NCI-H187 (cell line): ENCODE measurements at places on chromosomes 1 and 21.

GRCh38 chr1:67733681-67734322 is 48.8 kb downstream of the GADD45A start:
- no peak for DNase-seq

GRCh38 chr1:221884821-221885220 is 142.9 kb upstream of the DUSP10 start:
- no peak for DNase-seq

- no peak for DNase-seq
Observed at GRCh38 chr21:27693376-27693775, 726.5 kb upstream of the ADAMTS5 start.

- no peak for DNase-seq
Observed at GRCh38 chr1:79726321-79726720, 719.8 kb upstream of the ADGRL4 start.

DNA sequence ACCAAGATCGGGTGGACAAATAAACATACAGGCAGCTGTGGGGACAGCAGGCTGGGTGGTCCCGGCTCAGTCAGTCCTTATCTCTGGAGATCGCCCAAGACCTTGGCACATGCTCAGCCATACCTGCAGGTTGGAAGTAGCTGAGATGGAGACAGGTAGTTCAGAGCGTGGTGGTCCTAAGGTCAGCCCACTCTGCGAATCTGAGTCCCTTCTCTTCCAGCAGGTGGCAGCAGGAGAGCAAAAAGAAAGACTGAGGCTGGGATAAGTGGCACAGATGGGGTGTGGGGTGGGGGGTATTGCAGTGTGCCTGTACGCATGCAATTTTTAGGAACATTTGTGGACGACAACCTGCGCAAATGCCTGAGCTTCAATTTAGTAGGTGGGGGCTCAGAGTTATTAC is 104.9 kb downstream of the TENT5C start:
- DNase-seq = no peak

DNA sequence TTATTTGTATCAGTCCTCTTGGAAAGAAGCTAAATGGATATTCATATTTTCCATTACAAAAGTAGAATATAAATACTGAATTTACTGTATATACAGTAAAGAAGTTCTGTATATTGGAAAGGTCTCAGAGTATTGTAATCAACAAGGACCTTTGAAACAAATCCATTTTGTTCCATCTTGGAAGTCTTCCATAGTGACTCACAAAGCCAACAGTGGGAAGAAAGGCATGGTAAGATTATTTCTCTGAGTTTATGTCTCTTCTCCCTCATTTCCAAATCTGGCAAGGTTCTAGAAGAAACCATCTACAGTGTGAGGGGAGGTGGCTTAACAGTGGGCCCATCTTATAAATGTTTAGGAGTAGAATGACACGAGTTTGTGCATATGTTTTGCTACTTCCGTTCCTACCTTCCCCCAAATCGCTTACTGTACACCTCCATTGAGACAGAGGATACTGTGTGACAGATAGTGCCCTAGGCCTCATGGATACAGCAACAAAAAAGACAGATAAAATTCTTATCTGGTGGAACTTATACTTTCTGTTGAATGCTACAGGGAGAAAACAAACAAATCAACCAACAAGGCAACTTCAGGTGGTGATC is 22.1 kb upstream of the SSX2IP start:
- DNase-seq = no peak

- no peak for DNase-seq
Observed at GRCh38 chr1:156111355-156111962, 3.1 kb upstream of the LMNA start.

GRCh38 chr21:42039911-42040351 is 29.8 kb upstream of the ZBTB21 start:
- no peak for DNase-seq

- DNase-seq = no peak
Observed at GRCh38 chr1:2050793-2051682, 827 bp downstream of the PRKCZ start.

DNA sequence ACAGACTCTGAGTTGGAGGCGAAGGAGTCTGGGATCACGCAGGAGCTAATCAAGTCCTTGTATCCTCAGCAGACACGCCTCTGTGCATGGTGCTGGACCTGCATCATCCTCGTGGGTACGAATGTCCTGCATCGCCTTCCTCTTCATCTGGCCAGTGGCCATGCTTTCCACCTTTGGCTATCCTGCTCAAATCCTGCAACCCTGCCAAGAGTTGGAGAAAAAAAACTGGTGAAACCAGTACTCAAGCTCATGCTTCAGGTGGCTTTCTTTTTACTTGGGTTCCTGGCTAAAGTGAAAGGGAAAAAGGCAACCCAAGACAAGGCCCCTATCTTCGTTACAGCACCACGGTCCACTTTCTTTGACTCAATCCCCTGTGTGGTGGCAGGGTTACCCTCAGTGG is 8.9 kb downstream of the SETSIP start:
- DNase-seq = no peak

DNA sequence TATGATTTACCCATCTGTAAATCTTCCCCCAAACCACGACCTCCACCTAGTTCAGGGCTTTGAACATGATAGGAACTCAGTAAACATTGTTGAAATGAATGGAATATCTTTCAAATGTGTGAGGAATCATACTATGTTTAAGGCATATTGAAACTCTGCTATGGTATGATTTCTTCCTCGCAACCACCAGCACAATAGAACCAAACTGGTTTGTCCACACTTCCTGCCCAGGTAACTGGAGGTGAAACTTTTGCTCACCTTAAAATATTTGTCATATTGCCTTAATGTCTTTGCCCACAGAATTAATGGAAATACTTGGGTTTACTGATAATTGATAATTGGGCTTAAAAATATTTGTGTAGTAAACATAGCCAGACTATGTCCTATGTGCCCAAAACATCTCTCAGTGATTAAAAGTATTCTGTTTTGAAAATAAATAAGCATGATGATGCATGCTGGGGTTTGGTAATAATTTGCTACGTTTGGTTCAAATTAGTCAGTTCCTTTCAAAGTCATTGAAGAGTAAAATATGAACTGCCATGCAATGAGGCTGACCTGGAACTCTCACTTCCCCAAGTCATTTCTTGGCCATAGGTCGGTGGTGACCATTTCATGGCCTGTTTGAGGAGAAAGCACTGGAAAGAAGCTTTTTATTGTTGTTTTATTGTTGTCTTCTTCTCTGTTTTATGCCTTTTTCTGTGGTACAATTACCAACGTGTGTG is 73.3 kb downstream of the TNFSF18 start:
- no peak for DNase-seq

DNA sequence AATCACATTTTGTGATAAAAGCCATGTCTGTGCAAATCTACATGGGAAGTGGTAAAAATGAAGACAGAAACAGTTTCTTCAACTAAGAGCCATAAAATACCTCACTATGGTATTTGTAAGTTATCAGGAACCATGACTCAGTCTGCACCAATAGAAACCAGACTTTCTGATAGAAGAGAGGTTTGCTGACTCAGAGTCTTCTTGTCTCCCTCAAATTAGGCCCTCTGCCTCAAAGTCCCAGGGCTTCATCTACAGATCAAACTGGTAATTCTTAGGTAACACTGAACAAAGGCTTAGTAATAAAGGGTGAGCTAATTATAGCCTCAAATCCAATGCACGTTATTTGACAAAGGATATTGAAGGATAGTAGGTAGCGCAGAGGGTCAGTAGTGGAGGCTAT is 30.9 kb upstream of the SSX2IP start:
- DNase-seq = no peak

DNA sequence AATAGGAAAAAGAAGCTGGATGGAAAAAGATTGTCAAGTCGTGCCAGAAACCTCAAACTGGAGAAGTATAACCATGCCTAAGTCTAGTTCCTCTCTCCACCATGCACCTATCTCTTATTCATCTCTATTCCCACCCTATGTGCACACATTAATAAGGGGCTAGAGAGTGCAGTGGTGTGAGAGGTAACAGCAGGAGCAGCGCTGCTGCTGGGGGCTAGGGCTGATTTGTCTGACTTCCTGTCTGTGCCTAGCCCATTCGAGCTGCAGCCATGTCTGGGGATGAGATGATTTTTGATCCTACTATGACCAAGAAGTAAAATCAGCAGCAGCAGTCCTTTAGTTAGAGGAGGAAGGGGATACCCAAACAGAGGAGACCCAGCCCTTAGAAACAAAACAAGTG is 43.0 kb downstream of the TRIM33 start:
- DNase-seq = no peak

DNA sequence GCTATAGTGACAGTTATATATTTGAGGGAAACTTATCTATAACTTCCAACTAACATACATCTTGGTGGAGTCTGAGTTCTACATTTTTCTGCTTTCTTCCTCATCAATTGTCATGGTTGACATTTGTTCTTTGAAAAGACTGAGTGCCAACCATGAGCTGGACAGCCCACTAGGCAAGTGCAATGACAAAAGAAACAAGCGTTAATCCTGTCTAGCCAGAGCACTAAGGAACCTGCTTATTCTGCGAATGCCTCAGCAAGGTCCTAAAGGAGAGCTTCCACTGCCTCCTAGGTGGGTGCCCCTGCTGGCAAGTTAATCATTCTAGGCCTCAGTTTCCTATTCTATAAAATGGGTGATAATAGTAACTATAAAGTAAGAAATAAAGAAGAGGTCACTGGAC is 44.8 kb downstream of the IRF2BP2 start:
- no peak for DNase-seq

DNA sequence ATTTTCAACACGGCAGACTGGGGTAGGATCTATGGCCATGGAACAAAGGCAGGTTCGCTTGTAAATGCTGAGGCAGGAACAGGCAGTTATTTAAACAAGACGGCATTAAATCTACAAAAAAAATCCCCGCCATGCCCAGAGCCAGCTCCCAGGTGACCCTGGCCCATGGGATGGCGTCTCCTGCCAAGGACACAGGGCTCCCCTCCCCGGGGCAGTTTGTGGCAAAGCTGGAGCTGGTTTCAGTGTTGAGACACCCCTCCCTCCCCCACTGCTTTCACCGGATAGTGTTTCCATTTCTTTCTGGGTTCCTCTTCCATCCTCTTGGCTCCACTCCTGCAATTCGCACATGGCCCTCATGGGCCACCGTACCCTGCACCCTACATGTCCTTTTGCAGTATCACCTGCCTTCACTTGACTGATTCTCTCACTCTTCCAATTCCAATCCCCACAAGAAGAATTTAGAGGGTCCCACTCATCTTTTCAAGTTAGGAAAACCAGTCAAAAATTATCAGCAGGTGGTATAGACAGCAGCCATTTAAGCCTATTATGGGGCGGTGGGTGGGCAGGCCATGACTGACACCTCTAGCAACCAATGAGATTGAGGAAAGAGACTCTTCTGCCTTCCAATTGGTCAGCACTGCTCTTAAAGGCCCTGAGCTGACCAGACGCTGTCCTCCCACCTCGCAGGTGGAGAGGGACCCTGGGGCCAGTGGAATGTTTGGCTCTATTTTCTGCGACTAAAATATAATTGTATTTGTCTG is 52.0 kb downstream of the OLIG1 start:
- DNase-seq = no peak

GRCh38 chr1:201226178-201226514 is 35.5 kb downstream of the IGFN1 start:
- no peak for DNase-seq

- no peak for DNase-seq
Observed at GRCh38 chr1:157194731-157195520, 56.7 kb upstream of the ETV3 start.

DNA sequence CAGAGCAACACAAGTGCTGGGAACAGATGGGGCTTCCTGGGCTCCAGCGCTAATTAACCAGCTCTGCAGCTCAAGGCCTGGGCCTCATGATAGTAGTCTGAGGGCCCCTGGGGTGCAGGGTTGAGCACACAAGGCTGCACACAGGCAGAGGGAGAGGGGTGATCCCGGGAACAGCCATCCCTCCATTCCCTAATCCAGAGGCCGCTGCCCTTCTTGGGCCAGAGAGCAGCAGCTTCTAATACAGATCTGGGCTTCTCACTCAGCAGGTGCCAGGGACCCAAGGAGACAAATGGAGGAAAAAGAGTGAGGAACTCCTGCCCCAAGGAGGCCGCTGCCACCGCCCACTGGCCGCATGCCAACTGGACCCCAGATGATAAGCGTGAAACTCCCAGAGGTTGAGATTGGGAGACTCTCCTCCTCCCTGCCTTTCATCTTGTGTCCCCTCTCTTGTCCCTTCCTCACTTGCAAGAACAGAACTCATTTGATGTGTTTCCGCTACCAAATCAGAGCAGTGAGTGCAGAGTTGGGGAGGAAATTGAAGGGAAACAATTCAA is 58.0 kb upstream of the IFNAR2 start:
- no peak for DNase-seq

- DNase-seq = no peak
Observed at GRCh38 chr21:37767984-37768383, 148.3 kb downstream of the KCNJ6 start.

GRCh38 chr1:25703671-25704266 is 87.2 kb downstream of the MAN1C1 start:
- no peak for DNase-seq
